ENCODE measurements at places on chromosomes 7 and 10.

DNA sequence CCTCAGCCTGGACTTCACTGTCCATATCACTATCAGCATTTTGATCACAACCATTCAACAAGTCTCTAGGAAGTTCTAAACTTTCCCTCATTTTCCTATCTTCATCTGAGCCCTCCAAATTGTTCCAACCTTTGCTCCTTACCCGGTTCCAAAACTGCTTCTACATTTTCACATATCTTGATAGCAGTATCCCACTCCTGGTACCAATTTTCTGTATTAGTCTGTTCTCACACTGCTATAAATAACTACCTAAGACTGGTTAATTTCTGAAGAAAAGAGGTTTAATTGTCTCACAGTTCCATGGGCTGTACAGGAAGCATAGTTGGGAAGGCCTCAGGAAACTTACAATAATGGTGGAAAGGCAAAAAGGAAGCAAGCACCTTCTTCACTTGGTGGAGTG lies 11.9 kb downstream of the THAP5 start:
- DNase-seq = no peak

DNA sequence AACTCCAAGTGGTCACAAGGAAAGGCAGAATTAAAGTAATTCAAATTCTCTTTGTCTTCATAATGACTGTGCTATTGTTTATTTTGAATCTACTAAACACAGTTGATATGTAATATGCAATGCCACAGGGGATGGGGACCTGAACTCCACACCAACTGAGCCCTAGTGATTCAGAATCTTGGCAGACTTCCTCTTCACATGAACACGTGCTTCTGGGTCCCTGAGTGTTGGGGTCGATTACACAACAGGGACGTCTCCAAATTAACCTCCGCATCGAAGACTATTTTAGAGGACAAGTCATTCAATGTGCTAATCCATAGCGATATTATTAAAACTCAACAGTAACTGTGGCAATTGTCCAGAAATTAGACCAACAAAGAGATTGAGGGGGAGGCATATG lies 95.3 kb upstream of the CARD11 start:
- no peak for DNase-seq

DNA sequence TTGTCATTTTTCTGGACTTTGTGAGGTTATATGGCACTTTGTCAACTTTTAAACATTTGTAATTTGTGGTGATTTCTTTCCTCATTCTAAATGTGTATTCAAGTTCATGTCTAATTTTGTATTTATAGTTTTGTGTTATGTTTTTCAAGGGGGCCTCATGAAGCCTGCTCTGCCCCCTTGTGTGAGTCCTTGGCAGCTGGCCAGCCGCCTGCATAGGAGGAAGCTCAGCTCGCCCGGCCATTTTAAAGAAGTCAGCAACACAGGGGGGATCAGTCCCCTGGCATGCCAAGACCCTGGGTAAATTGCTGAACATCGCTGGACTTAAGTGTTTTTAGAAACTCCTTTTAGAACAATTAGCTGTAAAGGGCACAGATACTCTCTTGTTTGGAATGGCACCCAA lies 123.0 kb downstream of the ANLN start:
- DNase-seq = no peak

DNA sequence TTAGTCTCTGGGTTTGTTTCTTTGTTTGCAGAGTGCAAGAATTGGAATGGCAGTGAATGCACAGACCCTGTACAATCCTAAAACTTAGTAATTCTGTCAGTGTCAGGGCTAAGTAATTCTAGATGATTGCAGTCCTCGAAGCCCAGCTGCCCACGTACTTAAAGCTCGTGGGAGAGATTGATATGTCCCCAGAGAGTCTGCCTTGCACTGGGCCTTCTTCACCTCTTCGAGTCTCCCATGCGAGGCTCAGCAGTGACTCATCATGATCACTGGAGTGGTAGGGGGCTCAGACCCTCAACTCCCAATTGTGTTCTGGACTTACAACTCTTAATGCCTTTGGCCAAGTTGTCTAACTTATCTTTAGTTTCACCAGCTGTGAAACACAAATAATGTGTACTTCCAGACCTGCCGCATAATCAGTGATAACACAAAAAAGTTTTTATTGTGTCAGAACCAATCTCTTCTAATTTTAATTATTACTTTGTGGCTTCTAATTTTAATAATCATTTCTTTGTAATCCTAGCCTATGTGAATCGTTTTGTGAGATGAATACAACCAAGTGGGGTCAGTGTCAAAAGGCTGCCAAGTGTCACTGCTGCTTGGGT lies 345.6 kb upstream of the LRGUK start:
- no peak for DNase-seq

DNA sequence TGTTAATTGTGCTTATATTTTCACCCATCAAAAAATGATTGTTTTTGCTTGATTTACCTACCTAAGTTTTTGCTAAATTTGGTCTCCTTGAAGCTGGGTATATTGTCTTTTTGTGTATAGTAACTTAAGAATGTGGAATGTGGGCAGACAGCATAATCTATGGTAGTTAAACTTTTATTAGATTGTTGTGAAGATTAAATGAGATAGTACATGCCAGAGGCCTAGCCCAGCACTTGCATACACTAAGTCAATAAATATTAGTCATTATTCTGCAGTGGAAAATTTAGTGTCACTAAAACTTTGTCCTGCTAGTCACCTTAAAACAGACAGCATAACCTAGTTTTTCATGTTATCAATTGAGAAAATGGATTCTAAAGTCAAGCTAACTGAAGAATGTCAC lies 19.3 kb upstream of the RPA3 start:
- DNase-seq = no peak

DNA sequence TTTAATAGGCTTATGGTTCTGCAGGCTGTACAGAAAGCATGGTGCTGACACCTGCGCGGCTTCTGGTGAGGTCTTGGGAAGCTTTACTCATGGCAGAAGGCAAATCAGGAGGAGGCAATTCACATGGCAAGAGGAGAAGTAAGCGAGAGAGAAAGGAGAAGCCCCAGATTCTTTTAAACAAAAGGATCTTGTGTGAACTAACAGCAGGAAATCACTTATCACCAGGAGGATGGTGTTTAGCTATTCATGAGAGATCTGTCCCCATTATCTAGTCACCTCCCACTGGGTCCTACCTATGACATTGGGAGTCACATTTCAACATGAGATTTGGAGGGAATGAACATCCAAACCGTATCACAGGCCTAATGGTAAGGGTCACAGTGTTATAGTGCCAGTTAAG lies 678.0 kb upstream of the KCND2 start:
- DNase-seq = no peak

DNA sequence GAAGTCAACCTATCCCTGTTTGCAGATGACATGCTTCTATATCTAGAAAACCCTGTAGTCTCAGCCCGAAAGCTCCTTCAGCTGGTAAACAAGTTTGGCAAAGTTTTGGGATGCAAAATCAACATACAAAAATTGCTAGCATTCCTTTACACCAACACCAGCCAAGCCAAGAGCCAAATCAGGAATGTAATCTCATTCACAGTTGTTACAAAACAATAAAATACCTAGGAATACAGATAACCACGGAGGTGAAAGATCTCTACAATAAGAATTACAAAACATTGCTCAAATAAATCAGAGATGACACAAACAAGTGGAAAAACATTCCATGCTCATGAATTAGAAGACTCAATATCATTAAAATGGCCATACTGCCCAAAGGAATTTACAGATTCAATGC lies 50.4 kb upstream of the ZNF365 start:
- DNase-seq = no peak

DNA sequence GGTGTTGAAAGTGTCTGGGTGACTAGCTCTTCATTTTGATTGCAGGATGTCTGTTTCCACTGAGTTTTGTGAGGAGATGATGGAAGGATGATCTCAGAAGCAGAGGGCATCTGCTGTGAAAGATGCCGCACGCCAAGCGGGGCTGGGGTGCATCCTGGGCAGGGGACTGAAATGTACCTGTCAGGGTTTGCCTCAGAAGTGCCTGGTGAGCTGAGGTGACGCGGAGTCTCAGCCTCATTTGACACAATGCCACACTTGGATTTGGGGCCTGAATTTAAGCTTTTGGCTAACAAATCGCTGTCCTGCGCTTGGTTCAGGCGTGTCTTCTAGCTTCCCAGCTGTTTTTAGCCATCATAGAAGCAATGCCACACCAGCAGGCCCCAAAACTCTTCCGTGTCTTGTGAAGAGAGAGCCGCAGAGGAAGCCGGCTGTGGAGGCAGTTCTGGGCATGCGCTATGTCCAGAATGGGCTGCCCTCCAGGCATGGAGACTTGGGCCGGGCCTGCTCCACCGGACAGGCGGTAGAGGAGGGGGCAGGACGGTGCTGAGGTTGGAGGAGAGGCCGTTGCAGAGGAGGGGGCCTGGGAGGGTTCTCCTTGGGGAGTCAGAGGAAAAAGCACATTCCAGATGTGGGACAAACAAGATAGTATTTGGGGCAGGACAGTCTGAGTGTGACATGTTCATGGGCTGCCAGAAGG lies 31.2 kb downstream of the WDR86 start:
- DNase-seq = no peak

GRCh38 chr10:102675011-102675665 lies 30.9 kb downstream of the TRIM8 start:
- no peak for DNase-seq

GRCh38 chr7:66050990-66051448 lies 24.6 kb upstream of the ASL start:
- no peak for DNase-seq

DNA sequence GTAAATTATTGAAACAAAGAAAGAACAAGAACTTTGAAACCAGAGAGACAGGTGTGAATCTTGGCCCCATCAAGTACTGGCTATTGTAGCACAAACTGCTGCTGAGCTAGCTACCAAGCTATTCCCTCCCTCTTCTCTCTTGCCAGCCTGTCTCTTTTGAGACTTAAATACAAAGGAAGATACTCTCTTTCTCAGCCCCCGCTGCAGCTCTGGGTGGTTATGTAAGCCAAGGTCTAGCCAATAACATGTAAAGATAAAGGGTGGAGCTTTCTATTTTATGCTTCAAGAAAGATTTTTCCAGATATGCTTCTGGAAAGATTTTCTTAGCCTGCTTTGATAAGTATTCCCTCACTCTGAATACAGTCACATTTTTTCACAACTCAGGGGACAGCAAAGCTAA lies 17.2 kb downstream of the BAZ1B start:
- no peak for DNase-seq

DNA sequence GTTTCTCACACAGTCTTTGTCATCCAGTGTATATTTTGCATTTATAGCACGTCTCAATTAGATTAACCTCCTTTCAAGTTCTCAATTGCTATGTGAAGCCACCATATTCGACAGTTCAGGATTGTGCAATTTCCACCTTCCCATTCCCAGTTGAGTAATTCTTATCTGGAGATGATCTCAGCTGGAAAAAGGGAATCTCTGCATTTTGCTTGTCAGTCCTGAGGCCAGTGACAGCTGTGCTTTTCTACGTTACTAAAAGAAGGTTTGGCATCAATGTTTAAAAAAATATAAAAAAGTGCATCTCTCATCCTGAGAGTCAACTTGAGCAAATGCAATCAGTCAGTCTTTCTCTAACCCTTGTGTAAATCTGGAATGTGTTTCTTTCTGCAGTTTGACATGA lies 247.7 kb downstream of the PRKG1 start:
- no peak for DNase-seq

GRCh38 chr7:50865450-50865849 lies 82.8 kb upstream of the GRB10 start:
- DNase-seq = no peak

DNA sequence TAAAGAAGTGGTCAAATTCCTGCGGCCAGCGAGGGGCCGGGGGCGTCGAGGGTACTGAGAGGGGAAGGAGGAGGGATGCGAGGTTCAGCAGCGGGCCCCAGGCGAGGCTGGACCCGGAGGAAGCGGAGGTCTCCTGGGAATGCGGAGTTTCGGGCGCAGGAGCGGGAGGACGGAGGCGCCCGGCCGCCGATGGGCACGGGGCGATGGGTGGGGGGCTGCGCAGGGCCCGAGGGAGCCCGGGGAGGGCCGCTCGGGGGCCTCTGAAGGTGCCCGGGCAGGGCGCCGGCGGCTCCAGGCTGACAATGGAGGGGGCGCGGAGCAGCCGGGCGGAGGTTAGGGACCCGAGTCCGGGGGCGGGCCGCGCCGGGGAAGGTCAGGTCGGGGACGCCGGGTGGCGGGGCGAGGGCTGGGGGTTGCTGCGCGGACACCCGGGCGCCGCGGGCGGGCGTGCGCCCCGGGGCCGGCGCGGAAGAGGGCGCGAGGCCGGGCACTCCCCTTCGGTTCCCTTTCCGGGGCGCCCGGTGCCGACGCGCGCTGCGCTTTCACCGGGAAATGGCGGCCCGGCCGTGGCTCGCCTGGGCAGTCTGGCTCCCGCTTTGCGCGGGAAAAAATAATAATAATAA lies 683 bp downstream of the MACROH2A2 start:
- DNase-seq = no peak

DNA sequence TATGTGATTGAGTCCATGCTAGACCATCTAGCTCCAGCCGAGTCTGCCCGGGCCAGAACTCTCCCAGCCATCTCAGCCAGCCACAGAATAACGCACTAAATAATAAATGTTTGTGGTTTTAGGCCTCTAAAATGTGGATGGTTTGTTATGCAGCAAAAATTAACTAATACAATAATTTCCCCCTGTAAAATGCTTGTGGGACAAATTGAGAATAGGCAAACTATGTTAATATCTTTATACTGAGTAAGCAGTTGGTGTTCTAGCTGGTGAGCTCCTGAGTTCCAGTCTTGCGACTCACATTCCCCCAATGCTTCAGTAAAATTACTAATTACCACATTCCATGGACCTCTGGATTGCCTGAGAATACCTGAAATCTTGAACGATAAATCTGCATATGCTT lies 316.8 kb upstream of the NFE2L3 start:
- DNase-seq = no peak

DNA sequence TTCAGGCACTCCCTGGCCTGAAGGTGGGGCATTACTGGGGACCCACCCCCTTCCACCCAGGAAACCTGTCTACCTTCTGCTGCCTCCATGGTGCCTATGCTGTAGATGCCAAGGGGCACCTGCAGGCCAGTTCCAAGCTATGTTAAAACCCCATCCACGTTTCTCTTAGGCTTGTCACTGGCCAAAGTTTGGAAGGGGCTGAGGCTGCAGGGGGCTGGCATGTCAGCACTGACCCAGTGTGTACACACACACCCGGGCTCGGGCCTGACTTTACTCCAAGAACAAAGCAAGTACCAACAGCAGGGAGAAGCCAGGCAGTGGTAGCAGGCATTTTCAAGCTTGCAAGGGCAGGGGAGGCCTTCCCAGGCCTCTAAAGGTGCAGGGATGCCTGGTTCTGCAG lies 53.8 kb upstream of the PCDH15 start:
- DNase-seq = no peak

- no peak for DNase-seq
Measured at GRCh38 chr7:53993224-53993623, 549.0 kb upstream of the VSTM2A start.

DNA sequence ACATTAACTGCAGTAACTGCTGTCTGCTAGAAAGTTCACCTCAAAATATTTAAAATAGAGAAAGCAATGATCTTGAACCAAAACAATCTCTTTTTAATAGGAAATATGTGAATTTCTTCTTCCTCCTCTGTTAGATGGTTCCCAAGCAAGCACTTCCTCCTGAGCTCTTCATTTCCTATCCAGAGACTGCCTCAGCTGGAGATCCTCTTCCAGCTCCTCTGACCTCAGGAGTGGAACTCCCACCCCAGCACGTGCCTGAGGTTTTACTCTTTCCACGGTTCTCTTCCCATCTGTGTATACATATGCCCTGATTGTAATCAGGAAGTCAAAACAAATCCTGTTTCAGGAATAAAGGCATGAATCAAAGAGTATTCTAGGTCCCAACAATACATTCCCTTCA lies 5.6 kb downstream of the DENND11 start:
- no peak for DNase-seq

GRCh38 chr7:138116141-138116540 lies 39.9 kb downstream of the AKR1D1 start:
- DNase-seq = no peak

GRCh38 chr10:62681211-62681940 lies 123.1 kb upstream of the ADO start:
- peak; percentile 13 for DNase-seq

GRCh38 chr7:68730964-68731363 lies 867.3 kb upstream of the AUTS2 start:
- no peak for DNase-seq
